SJCRH30 (cell line): ENCODE measurements at places on chromosomes 16 and 17.

GRCh38 chr16:12425134-12425941, 378.3 kb downstream of the CPPED1 start:
- DNase-seq, result no peak

DNA sequence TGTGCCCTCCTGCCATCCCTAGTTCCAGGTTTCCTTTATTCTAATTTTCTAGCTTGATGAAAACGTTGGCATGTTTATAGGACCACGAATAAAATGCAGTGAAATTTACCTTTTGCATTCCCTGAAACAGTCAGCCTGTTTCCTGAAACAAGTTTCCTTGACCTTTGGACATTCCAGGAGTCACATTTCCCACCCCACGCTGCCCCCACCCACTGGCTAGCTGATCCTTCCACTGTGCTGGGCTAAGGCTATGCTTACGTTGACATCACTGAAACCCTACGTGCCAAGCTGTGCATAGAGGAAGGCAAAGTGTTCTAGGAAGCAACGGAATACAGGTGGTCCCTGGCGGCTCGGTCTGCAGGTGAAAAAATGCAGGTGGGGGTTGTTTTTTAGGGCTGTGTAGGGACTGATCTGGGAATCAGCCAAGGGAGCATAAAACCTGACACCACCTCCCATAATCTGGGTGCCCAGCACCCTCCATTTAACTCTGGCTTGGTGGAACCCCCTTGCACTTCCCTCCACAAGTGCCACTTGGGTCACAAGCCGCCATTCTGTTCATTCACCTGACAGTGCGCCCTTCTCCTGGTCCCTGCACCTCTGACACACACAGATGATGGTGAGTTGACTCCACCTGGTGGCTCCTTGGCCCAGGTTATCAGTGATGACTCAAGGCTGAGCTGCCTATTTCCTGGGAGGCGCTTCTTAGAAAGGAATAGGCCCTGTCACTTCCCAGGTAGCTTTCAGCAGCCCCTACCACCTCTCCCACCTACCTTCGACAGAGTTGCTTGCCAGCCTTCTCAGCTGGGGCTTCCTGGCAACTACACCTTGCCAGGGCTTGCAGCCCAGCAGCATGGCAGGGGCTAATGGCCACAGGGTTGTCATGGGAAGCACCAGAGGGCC, 83.7 kb downstream of the N4BP1 start:
- no peak for DNase-seq

DNA sequence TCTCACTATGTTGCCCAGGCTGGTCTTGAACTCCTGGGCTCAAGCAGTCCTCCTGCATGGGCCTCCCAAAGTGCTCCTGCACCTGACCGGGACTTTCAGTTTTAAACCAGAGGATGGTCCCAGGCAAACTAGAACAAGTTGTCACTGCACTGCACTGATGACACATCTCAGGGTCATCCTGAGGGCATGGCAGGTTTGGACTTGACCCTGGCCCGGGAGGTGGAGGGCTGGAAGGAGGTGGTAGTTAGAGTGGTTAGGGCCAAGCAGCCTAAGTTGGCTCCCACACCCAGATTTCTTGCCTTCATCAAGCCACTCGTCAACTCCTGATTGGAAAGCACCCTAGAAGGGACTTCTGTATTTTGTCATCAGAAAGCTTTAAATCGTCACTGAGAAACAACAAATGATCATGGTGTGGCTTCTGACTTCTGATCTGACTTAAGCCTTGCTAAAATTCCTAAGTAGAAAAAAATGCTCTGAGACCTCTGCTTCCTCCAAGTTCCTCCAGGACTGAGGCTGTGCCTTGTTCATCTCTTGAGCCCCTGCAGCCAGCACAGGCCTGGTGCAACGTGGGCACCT, 43.5 kb downstream of the EMP2 start:
- DNase-seq, result no peak

DNA sequence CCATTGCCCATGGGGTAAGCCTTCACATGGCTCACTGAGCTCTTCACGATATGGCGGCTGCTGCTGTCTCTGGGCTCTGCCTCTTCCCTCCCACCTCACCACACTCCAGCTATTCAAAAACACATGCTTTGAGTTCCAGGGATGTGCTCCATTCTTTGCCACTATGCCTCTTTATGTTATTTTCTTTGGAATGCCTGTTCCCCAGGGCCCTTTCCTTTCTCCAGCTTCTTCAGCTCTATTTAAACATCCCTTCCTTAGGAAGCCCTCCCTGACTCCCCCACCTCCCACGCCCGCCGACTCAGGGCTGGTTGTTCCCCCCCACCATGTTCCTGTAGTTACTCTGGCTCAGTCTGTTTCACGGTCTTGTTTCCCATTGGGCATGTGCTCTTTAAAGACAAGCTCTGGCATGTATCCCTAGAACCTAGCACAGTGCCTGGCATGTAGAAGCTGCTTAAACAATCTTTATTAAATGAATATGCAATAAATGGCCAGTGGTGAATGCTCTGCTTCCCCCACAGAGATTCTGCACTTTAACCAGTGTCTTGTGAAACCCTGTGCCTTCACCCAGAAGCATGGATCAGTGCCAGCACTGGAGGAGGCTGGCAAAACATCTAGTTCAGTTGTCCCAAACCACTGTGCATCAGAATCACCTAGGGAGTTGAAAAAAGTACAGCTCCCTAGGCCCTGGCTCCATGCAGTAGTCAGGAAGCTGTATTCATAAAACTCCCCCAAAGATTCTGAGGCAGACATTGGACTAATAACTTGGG, 6.9 kb downstream of the MYCBPAP start:
- no peak for DNase-seq

DNA sequence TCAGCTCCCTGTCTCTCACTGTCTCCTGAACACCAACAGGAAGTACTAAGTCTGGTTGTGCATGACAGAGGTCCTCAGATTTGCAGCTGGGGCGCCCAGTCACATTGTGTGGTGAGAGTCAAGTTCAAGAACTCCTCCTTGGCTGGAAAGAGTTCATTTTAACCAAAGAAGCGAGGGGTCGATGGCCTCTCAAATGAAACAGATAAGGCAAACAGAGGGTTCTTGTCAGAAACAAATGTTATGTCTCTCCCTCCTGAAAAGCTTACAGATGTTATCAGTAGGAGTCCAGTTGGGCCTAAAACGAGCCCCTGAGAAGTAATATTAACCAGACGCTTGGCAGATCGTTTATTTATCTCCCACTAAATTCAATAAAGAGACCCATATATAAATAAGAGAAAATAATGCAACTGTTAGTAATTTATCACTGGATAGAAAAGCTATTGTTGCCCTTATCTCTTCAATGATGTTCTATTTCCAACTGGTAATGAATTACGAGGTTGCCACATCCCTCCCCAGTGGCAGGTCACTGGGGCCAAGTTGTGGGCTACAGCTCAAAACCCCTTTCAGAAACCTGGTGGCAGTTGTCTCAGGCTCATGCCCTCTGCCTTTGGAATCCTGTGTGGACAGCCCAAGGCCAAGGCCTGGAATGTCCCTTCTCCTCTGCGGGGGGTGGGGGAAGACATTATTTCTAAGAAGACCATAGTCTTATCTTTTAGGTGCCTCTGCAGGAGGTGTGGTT, 307.5 kb upstream of the DYNLRB2 start:
- DNase-seq, result no peak

- DNase-seq, result no peak
Observed at GRCh38 chr17:588519-588918, 126.1 kb downstream of the VPS53 start.

DNA sequence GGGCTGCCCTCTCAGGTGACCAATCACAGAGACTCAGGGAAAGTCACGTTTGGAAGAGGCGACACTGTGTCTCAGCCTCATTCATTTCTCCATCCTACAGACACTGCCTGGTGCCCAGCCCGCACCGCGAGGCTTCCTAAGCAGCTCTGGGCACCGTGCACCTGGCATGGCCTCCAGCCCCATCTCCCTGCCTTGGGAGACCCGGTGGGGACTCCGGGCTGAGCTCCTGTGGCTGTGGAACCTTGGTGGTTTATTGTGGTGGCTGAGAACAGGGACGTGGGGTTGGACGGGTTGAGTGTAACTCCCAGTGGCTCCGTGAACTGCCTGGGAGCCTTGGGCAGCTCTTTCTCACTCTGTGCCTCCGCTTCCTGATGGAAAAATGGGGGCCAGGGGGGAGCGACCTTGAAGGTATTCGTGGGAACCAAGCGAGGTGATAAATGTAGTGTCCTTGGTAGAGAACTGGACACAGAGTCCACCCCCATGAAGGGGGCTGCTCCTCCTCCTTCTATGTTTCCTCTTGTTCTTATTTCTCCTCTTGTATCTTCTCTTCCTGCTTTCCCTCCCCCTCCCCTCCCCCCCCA, 215.4 kb downstream of the SEC14L1 start:
- DNase-seq, result no peak

GRCh38 chr16:25018972-25019617, 3.9 kb upstream of the ARHGAP17 start:
- DNase-seq, result no peak

DNA sequence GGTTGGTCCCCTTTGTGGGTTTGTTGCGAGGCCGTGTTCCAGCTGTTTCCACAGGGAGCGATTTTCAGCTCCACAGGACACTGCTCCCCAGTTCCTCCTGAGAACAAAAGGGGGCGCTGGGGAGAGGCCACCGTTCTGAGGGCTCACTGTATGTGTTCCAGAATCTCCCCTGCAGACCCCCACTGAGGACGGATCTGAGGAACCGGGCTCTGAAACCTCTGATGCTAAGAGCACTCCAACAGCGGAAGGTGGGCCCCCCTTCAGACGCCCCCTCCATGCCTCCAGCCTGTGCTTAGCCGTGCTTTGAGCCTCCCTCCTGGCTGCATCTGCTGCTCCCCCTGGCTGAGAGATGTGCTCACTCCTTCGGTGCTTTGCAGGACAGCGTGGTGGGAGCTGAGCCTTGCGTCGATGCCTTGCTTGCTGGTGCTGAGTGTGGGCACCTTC, 27.3 kb upstream of the STH start:
- no peak for DNase-seq

- no peak for DNase-seq
Observed at GRCh38 chr17:45370949-45371413, 54.2 kb upstream of the MAP3K14 start.

GRCh38 chr16:65834688-65835087, 531.8 kb upstream of the CDH5 start:
- DNase-seq, result no peak
